Mesendoderm (in vitro differentiated cells): ENCODE measurements at places on chromosomes 3 and 15.
A peak's percentile ranks its signal among the peaks of the same experiment; 100 is the strongest.

GRCh38 chr15:48868536-48868935 lies 9.4 kb upstream of the EID1 start:
- no peaks in the 10 kb centered on the region for H3K4me1 ChIP-seq
- H3K27ac ChIP-seq: no peak overlapping the region
- no peak for DNase-seq
- H3K36me3 ChIP-seq: no peaks in the 10 kb centered on the region
- no peak overlapping the region for H3K4me3 ChIP-seq

DNA sequence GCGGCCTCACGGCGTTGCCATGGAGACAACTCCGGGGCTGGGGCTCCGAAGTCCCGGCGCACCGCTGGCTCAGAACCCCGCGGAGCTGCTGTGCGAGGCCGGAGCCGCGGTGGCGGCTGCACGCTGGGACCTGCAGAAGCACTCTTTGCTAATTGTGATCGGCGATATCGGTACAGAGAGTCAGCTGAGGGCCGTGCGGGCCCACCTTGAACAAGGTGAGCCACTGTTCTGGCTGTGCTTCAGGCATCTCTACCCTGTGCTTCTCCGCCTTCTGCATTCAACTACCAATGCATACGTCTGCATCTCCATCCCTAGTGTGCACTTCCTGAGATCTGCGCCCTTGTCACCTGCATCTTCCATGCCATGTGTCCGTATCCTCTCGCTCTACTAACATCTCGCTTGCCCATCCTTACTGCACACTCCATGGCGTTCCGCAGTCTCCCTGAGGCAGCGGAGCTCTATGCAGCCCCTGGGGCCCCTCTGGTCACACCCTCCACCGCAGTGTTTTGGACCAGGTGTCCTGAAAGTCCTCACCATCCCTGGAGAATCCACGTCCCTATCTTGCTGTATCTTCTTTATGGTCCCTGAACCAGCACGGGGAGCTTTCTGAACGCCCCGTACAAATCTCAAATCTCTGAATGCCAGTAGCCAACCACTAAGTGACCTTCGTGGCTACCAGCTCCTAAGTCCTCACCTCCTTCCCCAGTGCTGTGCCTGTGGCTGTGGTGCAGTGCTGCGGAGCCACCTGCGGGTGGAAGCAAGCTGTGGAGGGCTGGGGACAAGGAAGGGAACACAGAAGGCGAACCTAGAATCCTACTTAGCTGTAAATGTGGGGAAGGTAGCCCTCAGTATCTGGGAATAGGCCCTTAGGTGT lies 6.2 kb upstream of the MAP1A start:
- H3K4me1 ChIP-seq: peaks cover 9% of the 10 kb centered on the region
- peak overlapping the region; percentile 18 for H3K4me3 ChIP-seq
- no peak overlapping the region for H3K27ac ChIP-seq

DNA sequence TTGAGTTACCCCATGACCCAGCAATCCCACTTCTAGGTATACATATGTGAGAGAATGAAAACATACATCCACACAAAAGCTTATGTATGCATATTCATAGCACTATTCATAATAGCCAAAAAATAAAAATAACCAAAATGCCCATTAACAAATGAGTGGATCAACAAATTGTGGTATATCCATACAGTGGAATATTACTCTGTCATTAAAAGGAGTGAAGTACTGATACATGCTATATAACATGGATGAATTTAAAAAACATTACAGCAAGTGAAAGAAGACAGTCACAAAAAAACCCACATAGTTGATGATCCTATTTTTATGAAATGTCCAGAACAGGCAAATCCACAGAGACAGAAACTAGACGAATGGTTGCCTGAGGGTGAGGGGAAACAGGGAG lies 5.2 kb downstream of the C3orf20 start:
- no peaks in the 10 kb centered on the region for H3K4me1 ChIP-seq
- DNase-seq: no peak

DNA sequence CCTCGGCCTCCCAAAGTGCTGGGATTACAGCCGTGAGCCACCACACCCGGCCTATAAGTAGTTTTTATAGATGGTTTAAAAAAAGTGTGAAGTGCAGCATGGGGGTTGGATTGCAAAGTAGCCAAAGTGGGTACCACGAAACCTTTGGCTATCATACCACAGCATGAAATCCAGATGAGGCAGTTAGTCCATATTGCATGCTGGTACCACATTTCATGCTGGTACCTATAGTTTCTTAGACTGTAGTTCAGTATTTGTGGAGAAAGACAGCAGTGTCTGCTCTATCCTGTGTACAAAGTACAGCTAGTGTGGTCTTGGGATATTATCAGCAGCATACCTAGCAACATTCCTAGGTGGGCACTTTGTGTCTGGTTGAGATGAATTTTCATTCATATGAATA lies 11.8 kb downstream of the ZNF609 start:
- no peak overlapping the region for H3K4me3 ChIP-seq
- no peak for DNase-seq
- peaks cover 2% of the 10 kb centered on the region for H3K36me3 ChIP-seq
- H3K27ac ChIP-seq: no peak overlapping the region

DNA sequence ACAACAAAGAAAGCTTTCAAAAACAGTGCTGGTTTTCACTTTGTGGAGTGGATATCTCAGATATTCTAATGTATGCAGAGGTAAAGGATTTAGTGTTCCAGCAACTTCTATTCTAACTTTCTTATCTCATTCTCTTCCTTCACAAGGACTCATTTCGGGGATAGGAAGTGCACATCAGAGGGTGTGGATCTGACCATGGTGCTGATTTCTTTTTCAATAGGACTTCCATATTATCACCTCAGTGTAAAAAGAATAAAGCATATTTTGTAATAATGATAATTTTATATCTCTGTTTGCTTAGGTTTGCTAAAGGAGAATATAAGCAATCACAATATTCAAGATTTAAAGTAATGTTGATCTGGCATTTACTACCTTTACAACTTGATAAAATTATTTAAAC lies 12.5 kb upstream of the CADM2 start:
- DNase-seq: peak; percentile 49
- H3K27me3 ChIP-seq: no peaks in the 10 kb centered on the region
- H3K27ac ChIP-seq: no peak overlapping the region
- no peaks in the 10 kb centered on the region for H3K4me1 ChIP-seq
- no peaks in the 10 kb centered on the region for H3K36me3 ChIP-seq

DNA sequence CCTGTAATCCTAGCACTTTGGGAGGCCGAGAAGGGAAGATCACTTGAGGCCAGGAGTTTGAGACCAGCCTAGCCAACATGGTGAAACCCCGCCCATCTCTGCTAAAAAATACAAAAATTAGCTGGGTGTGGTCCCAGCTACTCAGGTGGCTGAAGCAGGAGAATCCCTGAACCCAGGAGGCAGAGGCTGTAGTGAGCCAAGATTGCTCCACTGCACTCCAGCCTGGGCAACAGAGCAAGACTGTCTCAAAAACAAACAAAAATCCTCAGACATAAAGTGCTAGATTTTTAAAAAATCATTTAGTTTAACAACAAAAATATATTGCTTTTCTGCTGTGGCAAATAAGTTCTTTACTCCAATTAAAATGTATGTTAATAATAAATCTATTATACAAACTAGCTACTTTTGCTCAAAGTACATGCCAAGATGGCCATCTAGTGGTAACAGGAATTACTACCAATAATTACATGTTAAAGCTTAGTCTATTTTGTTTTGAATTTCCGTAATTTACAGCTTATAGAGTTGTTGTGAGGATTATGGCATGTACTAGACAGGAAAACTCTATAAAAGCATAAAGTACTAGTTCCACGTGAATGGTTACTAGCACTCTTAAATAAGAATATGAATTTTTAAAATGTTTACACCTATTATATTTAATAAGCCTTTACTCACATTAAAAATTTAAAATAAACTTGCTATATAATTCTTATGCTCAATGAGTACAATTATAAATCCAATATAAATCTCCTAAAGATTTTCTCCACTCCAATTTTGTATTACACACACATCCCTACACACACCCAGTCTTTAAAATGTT lies 39.0 kb downstream of the GABPB1 start:
- no peaks in the 10 kb centered on the region for H3K27me3 ChIP-seq
- H3K27ac ChIP-seq: no peak overlapping the region
- no peak overlapping the region for H3K4me3 ChIP-seq
- no peaks in the 10 kb centered on the region for H3K4me1 ChIP-seq
- H3K36me3 ChIP-seq: no peaks in the 10 kb centered on the region
- DNase-seq: peak; percentile 30

DNA sequence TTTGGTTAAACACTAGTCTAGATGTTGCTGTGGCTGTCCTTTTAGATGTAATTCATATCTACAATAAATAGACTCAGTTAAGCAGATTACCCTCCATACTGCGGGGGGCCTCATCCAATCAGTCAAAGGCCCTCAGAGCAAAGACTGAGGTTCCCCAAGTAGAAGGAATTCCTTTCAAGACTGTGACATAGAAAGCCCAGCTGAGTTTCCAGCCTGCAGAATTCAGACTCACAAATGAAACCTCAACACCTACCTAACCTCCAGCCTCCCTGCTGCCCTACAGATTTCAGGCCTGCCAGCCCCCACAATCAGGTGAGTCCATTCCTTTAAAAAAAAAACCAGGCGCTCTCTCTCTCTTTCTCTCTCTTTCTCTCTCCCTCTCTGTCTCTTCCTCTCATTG lies 73.6 kb upstream of the NSMCE3 start:
- DNase-seq: no peak
- no peak overlapping the region for H3K4me3 ChIP-seq
- peaks cover 5% of the 10 kb centered on the region for H3K4me1 ChIP-seq
- H3K27me3 ChIP-seq: no peaks in the 10 kb centered on the region
- H3K27ac ChIP-seq: no peak overlapping the region
- no peaks in the 10 kb centered on the region for H3K36me3 ChIP-seq

GRCh38 chr3:128438488-128439072 lies 28.1 kb downstream of the DNAJB8 start:
- H3K27me3 ChIP-seq: no peaks in the 10 kb centered on the region
- H3K36me3 ChIP-seq: no peaks in the 10 kb centered on the region
- DNase-seq: no peak
- H3K4me1 ChIP-seq: no peaks in the 10 kb centered on the region
- H3K27ac ChIP-seq: no peak overlapping the region
- no peak overlapping the region for H3K4me3 ChIP-seq

- peaks cover 25% of the 10 kb centered on the region for H3K36me3 ChIP-seq
- no peak overlapping the region for H3K27ac ChIP-seq
- H3K27me3 ChIP-seq: no peaks in the 10 kb centered on the region
- H3K4me3 ChIP-seq: no peak overlapping the region
Measured at GRCh38 chr3:52527732-52528585, 5.7 kb downstream of the NT5DC2 start.
